ENCODE measurements at places on chromosomes 5 and 9.
A peak's percentile ranks its signal among the peaks of the same experiment; 100 is the strongest.

GRCh38 chr9:121721058-121721350 lies 69.6 kb downstream of the DAB2IP start:
- no peak for DNase-seq

- DNase-seq: no peak
These were observed 512.9 kb upstream of the PTGER4 start for GRCh38 chr5:40166802-40167201.

- DNase-seq: peak; percentile 61
These were observed 14.4 kb upstream of the SPINK4 start for GRCh38 chr9:33225319-33226147.

DNA sequence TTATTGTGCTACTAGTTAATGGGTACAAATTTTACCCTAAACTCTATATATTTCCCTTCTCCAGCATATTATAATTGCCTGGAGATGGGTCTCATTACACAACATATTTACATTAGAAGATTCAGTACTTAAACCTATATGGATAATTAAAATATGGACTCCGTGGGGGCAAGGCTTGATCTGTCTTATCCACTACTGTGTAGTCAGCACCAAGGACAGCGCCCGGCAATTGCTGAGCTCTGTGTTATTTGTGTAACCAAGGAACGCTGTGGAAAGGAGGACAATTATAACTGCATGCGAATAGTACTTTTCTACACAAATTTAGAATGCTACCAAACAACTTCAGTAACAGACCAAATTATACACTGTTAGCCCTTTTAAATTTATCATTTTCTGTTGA lies 77.7 kb downstream of the DNAH5 start:
- DNase-seq: peak; percentile 6

DNA sequence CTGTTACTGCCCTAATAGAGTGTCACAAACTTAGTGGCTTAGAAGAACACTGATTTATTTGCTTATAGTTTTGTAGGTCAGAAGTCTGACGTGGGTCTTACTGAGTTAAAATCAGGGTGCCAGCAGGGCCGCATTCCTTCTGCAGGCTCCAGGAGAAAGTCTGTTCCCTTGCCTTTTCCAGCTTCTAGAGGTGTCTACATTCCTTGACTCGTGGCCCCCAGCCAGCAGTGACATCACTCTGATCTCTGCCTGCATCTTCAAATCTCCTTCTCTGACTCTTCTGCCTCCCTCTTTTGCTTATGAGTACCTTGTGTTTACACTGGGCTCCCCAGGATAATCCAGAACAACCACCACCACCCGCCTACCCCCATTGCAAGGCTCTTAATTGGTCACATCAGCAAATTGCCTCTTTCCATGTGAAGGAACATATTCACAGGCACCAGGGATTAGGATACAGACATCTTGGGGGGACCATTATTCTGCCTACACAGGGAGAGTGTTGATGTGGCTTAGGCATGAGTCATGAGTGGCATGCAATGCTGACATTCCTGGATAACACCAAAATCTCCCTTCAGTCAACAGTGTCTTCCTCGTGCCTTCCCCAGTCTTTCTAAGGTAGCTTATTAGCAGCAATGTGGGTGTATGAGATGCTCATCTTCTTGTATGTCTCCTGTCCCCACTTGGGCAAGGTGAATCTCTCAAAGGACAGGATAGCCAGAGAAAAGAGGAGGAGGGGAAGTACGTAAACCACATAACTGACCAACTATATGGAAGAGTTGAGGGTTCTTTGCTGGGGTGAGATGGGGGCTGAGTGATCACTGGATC lies 24.4 kb downstream of the CYFIP2 start:
- DNase-seq: no peak

GRCh38 chr5:75720882-75721281 lies 3.6 kb upstream of the POC5 start:
- no peak for DNase-seq

- DNase-seq: no peak
These were observed 107.1 kb downstream of the OXCT1 start for GRCh38 chr5:41763081-41763480.

- DNase-seq: no peak
These were observed 64.5 kb downstream of the ARSB start for GRCh38 chr5:78920604-78921003.
